ENCODE measurements at places on chromosomes 6 and 20.
A peak's percentile ranks its signal among the peaks of the same experiment; 100 is the strongest.

DNA sequence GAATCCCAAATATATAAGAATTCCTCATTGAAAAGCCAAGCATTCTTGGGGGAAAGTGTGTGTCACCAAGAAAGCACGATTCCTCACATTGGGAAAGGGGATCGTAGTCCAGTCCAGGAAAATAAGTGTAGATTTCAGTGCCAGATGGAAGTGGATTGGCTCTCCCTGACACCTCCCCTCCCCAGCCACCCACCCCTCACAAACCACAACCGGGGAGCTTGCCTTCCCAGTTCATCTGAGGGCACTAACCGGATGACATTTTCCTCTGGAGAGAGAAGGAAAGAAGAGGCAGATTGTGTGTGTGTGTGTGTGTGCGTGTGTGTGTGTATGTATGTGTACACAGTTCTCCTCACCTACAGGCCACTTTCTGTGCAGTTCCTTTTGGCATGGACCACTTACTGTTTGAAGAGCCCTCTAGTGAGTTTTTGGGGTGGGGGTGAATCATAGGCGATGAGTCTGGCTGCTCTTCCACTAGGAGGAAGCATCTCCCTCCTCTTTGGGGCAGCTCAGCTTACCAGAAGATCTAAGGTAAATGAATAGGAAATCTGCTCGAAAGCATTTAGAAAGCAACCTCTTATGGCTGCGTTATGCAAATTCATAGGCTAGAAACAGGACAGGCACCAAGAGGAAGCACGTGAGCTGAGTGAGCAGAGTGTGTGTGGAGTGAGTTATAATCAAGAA lies 20.8 kb downstream of the DAAM2 start:
- no peak for DNase-seq

DNA sequence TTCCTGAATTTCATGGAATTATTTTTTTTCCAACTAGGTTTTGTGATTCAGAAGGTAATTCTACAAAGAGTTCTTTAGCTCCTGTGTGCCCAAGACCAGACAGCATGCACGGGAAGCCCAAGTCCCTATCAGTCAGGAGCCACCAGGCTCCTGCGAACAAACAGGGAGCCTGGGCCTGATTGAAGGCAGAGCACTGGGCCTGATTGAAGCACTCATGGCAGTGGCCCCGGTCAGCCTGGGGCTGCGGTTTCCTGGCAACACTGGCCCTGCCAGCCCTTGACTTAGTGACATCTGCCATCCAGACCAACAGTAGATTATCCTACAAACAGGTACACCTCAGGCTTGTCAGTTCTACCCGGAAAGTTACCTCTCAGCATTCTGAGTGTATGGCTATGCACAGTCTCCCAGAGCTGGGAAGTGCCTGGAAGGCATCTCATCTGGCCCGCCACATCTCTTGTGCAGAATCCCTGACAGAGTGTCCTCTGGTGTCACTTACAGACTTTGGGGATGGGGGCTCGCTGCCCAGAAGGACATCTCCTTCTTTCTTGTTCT lies 133.8 kb downstream of the VEGFA start:
- DNase-seq = no peak

DNA sequence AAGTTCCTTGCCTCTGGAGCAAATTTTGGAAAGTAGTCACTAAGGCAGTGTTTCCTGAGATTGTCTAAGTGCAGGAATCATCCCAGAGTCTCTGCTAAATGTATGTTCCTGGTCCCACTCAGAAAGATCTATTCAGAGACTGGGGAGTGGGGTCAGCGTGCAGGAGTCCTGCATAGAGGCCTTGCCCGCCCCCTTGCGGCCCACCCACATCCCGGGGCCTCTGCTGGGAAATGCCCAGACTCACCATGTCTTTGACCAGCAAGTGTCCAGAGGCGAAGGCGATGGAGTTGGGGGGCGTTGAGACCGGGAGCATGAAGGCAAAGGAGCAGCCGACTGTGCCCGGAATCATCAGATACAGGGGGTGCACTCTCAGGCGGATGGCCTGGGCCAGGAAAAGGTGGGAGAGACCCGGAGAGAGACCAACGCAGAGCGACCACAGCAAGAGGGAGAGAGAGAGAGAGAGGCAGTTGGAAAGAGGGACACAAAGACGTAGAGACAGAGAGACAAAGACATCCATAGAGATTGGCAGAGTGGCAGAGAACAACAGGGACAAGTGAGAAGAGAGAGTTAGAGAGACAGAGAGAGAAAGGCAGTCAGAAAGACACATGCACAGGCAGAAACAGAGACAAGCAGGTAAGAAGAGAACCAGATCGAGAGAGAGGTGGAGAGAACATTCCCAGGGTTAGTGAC lies 12.9 kb upstream of the OCSTAMP start:
- no peak for DNase-seq

DNA sequence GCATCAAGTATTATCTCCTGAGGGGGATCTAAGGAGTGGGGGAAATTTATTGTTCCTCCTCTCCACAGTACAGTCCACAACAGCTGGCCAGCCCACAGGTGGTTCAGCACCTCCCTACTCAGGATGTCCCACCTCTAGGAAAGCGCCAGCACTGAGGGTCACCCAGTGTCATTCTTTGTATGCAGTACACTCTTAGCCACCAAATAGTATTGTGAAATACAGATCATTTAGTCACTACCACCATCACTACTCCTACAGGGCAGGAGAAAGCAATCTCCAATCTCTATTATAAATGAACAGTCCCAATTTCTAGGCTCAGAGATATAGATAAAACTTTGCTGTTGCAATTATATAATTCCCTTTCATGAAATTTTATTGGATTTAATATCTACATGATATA lies 6.3 kb upstream of the ZNF76 start:
- DNase-seq = no peak

- no peak for DNase-seq
Measured at GRCh38 chr6:72825315-72825911, 203.5 kb downstream of the KCNQ5 start.

DNA sequence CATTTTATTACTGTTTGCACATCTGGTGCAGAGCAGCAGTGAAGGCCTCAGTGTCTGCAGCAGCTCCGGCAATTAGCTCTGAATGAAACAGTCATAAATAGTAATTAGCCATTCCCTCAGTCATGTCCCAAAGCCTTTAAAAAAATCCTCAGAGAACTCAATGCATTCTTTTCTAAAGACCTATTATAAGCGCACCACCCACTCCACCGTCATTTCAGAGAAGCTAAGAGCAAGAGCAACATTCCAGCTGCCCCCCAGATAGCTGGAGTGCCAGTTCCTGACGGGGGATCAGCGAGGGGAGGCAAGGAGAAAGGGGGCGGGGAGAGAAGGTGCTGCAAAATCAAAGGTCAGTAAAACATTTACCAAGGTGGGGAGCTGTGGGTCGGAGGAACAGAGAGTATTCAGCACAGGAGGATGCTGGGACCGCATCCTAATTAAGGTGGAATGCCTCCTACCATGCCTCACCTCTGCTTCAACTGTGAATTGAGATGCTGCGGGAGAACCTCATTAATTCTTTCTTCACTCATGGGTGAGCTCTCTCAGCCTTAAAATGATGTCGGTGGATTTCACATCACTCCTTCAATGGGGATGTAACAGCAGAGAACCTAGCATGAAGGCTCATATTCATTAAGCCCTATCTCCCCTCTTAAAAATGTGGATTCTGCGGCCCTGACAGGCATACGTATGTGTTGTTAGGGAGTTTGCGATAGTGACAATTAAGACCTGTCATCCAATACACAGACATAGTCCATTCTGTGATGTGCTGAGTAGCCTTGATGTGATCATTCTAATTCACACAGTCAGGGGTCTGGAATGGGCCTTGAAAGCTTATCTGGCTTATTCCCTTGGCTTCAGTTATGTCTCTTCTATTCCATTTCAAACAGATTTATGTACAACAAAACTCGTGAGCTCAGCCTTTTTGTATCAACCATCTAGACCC lies 469.5 kb upstream of the NRSN1 start:
- DNase-seq = no peak

DNA sequence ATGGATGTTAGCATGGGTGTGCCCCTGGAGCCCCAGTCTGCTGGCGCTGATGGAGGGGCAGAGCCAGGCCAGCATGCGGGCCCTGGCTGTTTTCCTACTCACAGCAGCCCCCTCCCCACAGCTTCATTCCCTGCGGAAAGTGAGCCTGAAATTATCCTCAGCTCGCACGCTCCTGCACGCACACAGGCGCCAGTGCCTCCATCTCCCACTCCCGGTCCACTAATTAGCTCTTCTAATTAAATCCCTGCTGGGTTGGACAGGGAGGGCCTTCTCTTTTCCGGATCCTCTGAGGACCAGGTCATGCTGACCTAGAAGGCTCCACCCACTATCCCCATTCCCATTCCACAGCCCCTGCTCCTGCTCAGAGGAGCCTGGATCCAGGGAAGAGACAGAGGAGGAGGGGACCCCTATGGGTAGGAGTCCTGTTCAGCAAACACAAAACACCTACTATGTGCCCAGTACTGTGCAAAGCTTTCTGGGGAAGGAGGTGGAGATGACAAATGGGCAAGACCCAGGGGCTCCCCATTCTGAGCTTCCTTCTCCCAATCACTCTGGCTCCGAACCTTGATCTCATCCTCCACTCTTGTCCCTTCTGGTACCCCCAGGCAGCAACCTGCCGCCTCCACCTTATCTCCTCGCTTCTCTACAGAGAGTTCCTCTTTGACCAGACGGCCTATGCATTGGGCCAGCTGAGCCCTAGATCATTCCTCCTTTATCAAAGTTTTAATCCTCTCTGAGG lies 70.2 kb upstream of the CCDC167 start:
- no peak for DNase-seq

DNA sequence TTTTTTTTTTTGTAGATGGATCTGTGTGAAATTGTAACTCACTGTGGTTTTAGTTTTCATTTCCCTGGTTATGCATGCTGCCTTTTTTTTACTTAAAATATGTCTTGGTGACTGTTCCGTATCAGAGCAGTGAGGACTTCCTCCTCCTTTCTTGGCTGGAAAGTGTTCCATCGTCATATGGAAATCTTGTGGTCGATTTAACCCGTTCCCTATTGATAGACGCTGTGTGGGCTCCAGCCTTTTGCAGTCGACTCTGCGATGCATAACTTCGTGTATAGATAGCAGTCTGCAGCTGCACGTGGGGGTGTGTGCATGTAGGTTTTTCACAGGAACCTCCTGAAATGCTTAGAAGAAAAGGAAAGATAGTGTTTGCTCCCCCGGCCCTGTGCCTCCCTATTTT lies 28.1 kb upstream of the PNPLA1 start:
- peak; percentile 3 for DNase-seq

DNA sequence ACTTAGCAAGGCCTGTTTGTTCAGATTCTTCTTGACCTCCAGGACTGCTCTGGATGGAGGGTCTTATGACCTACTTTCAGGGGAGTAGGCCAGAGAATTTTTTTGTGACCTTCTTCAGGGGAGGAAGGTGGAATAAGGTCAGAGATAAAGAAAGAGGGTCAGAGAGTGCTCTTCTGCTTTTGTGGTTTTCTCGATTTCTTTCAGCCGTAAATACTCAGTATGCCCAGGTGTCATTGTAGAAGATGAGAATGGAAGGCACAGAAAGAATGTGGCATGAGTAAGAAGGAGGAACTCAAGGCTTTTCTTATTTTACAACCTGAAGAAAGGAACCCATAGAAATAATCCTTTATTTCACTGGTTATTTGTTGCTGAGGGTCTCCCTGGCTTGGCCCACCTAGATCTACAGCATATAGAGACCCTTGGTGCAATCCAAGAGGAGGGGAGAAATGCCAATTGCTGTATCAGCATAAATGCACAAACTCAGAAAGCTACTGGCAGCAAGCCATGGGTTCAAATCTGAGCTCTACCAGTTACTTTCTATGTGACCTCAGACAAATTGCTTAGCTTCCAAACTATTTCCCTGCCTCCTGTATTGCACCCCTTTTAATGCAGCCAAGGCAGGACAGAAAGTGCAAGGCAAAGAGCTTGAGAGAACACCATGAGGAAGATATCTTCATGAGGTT lies 68.0 kb downstream of the OLIG3 start:
- no peak for DNase-seq

GRCh38 chr6:27672113-27672799 lies 199.4 kb upstream of the ZNF184 start:
- no peak for DNase-seq

- no peak for DNase-seq
Measured at GRCh38 chr6:56073315-56073714, 174.1 kb downstream of the COL21A1 start.

DNA sequence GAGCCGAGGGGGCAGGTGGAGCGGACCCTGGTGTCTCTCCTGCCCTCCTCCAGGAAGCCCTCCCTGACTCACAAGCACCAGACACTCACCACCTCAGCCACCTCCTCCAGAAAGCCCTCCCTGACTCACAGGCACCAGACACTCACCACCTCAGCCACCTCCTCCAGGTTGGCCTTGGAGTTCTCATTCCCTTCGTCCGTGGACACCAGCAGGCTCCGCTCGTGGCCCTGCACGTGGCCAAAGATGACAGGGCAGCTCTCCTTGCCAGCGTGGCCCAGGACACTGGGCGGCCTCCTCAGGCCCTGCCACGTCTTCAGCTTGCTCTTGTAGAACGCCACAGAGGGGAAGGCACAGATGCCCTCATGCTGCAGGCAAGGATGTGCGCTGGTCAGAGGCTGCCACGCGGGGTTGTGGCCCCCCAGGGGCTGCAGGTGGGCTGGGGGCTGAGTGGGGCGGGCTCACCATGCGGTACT lies 6.4 kb downstream of the FNDC11 start:
- no peak for DNase-seq

DNA sequence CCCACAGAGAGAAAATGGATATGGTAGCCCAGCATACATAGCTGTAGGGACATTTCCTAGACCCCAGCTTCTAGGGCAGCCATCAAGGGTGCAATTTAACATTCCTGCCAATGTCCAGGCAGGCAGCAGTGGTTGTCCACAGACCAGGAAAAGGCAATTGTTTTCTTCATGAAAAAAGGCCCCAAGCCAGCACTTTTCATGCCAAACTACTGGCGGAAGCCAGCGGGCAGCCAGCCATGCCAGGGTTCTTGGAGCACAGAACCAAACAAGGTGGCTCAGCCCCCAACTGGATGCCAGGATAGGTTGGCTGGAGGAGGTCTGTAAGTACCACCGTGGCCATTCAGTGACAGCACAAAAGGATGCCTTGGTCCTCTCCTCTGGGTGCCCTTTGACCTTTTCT lies 94.6 kb downstream of the BANF2 start:
- DNase-seq = no peak

- no peak for DNase-seq
Measured at GRCh38 chr6:114277220-114277619, 65.6 kb downstream of the HS3ST5 start.

- no peak for DNase-seq
Measured at GRCh38 chr6:12608016-12608860, 108.3 kb upstream of the PHACTR1 start.

DNA sequence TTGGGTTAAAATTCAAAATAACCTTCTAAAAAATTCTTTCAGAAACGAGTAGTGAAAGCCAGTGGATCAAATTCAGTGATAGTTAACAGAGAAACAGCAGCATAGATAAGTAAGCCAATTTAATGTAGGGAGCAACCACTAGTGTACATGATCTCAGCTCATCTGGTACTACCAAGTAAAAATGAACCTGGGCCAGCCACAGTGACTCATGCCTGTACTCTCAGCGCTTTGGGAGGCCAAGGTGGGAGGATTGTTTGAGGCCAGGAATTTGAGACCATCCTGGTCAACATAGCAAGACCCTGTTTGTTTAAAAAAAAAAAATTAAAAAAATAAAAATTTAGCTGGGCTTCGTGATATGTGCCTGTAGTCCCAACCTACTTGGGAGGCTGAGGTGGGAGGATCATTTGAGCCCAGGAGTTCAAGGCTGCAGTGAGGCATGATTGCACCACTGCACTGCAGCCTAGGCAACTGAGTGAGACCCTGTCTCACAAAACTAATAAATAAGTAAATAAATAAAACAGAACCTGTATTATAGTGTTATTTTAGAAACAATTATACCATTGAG lies 32.4 kb downstream of the CBFA2T2 start:
- DNase-seq = no peak

Data from CD4-positive, alpha-beta T cell treated with Interferon gamma for 1 hour (primary cell).